ENCODE measurements at places on chromosomes 1 and 21. TPM values are rescaled to one million over a fixed set of nuclear protein-coding genes. Genes with fewer than 3 reads are reported as not detected.

The SLC26A9 gene
- total RNA-seq, result 0.23 TPM

The TRAF3IP3 gene
- not detected for total RNA-seq

The C1QC gene
- not detected for total RNA-seq

The ERMAP gene
- total RNA-seq, result 9.2 TPM

The SPOCD1 gene
- total RNA-seq, result 70.0 TPM

The CD101 gene
- 0.06 TPM for total RNA-seq

The RXRG gene
- total RNA-seq, result not detected

The FCER1G gene
- total RNA-seq, result not detected

The HMCN1 gene
- 9.2 TPM for total RNA-seq

All from glomerular endothelial cell (primary cell).